H9 (cell line): ENCODE measurements at places on chromosomes 5 and 9. TPM values are rescaled to one million over a fixed set of nuclear protein-coding genes. Genes with fewer than 3 reads are reported as not detected.

GRCh38 chr5:108141676-108142075, 240.2 kb downstream of the FBXL17 start:
- no peak for DNase-seq

- no peak for DNase-seq
These were observed 243.9 kb downstream of the DNAH5 start for GRCh38 chr5:13700626-13701025.

GRCh38 chr9:107018861-107019545, 156.0 kb downstream of the ZNF462 start:
- no peak for DNase-seq

- no peak for DNase-seq
These were observed 479.5 kb upstream of the PAPPA start for GRCh38 chr9:115674091-115674490.

GRCh38 chr9:98575379-98576346, 133.1 kb downstream of the GABBR2 start:
- DNase-seq = no peak

DNA sequence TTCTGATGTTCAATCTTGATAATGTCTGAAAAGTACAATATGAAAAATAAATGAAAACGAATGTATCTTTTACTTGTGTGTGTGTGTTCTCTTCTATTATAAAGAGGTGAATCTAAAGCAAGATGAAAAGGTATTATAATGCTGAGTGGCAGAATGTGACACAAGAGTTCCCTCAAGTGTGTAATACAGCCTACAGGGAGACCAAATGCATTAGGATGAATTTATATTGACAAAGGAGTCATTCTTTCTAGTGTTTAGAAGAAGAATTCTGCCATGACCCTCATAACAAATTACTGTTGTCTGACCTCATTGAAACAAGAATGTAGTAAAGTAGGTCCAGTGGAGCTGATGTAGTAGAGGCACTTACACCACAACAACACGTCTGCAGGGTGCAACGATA, 1119.0 kb upstream of the CDH10 start:
- no peak for DNase-seq

DNA sequence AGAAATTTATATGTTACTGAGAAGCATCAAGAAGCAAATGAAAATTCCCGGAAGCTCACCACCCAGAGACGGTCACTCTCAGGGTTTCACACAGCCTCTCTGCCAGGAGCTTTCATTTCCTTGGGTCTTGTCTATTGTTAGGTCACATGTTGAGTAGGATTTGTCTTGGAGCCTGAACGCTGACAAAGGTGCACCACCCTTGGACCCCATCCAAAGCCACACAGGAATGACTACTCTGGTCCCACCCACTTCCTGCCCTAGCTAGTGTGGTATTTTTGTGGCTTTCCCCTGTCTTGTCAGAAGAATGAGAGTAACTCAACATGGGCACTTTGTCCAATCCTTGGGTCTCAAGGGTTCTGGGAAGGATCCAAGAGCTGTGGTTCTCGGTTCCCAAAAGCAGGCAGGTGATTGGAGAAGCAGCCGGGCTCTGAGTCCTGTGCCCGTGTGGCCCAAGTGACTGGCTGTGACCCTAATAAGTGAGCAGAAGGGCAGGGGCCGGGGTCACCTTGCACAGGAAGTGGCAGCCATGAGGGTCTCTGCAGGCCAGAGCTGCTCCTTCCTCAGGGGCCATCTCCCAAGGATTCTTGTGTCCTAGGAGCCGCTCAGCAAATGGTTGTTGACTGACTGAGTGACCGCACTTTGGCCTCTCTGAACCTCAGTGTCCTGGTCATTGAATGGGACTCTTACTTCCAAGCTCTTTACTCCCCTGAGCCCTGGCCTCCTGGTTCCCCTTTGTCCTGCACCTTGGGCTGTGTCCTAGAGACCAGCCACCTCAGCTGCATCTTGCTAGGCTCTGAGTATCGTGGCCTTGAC, 6.9 kb downstream of the FGD3 start:
- DNase-seq = no peak

GRCh38 chr5:115963566-115963965, 1.3 kb downstream of the LVRN start:
- DNase-seq = no peak

GRCh38 chr9:92122061-92122460, 6.8 kb upstream of the SPTLC1 start:
- no peak for DNase-seq

DNA sequence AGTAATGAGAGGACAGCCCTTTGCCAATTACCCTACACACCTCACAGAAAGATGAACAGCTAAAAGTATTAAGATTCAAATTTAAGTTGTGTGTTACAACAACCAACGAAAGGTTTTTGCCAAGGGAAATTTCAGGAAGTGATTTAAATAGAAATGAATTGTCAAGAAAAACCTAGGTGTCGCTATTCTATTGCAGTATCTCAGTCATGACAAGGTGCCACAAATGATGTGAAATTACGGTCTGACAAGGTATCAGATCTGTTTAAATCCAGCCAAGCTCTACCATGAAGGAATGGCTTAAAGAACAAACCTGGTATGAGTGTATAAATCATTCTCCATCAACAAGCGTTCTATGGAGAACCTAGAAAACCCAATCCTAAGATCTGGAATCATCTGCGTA, 189.7 kb downstream of the ATPSCKMT start:
- DNase-seq = no peak

DNA sequence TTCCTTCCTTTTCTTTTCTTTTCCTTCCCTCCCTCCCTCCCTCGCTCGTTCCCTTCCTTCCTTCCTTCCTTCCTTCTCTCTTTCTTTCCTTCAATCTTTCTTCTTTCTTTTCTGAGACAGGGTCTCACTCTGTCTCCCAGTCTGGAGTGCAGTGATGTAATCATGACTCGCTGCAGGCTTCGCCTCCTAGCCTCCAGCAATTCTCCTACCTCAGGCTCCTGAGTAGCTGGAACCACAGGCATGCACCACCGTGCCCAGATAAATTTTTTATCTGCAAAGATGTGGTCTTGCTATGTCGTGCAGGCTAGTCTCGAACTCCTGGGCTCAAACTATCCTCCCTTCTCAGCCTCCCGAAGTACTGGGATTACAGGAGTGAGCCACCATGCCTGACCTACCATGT, 81.4 kb downstream of the SPATA31C2 start:
- no peak for DNase-seq

DNA sequence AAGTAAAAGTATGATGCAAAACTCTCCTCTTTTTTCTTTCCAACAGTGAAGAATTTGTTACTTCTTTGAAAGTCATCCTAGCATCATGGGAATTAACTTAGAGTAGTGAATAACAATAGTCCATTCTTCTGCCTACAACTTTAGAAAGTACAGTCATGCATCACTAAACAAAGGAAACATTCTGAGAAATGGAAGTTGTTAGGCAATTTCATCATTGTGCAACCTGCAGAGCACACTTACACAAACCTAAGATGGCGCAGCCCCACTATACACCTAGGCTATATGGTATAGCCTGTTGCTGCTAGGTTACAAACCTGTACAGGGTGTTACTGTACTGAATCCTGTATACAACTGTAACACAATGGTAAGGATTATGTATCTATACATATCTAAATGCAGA, 1209.3 kb upstream of the C9orf72 start:
- no peak for DNase-seq

GRCh38 chr5:16787278-16787677, 148.8 kb downstream of the MYO10 start:
- no peak for DNase-seq

GRCh38 chr9:93684806-93685543, 108.6 kb downstream of the PHF2 start:
- peak; percentile 32 for DNase-seq

GRCh38 chr9:31848505-31849285, 535.7 kb upstream of the ACO1 start:
- DNase-seq = no peak

DNA sequence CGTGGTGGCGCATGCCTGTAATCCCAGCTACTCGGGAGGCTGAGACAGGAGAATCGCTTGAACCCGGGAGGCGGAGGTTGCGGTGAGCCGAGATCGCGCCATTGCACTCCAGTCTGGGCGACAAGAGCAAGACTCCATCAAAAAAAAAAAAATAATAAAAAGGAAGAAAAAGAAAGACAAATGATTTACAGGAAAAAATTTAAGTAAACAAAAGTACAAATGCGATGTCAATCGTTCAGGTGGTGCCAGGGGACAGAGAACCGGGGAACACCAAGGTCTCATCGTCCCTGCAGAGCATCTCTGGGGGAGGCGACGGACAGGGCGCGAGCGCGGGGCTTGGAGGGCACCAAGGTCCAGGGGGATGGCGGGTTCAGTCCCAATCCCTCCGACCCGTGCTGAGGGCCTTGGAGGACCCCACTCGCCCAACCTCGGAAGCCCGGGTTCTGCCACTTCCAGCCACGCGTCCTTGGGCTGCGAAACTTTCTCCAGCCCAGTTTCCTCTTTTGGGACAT, 607 bp upstream of the HNRNPAB start:
- DNase-seq = no peak

- no peak for DNase-seq
These were observed 26.6 kb downstream of the DEPDC1B start for GRCh38 chr5:60673334-60673733.

- no peak for DNase-seq
These were observed 20.0 kb upstream of the MLANA start for GRCh38 chr9:5870691-5871090.

DNA sequence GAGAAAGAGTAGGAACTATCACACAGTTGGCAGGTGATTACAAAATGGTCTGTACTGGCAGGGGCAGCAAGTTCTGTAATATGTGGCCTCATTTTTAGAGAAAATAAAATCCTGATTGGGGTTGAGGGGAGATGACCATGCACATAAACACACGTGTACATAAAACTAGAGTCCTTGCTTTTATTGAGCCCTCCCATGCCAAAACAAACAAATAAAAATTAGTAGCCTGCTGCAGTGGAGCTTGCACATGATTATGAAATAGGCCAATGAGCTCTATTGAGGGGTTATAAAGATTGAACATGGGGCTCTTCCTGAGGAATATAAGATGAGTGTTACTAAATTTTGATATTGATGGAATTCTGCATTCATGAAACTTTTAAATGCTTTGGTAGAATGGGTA, 248.4 kb downstream of the ELAVL2 start:
- no peak for DNase-seq

DNA sequence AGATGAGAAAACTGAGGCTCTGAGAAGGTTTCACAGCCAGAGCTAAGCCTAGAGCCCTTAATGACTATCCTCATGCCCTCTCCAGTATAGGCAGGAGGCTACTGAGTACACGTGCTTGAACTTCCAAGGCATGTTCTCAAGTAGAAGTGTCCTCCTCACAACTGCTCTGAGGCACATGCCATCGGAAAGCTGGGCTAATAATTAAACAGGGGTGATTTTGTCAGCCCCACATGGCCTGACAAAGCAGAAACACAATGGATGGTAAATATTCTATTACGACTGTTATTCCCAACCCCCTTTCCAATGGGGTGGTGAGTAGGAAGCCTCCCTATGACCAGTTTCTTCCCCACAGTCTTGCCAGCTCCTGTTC, 34.3 kb downstream of the KCNIP1 start:
- no peak for DNase-seq

DNA sequence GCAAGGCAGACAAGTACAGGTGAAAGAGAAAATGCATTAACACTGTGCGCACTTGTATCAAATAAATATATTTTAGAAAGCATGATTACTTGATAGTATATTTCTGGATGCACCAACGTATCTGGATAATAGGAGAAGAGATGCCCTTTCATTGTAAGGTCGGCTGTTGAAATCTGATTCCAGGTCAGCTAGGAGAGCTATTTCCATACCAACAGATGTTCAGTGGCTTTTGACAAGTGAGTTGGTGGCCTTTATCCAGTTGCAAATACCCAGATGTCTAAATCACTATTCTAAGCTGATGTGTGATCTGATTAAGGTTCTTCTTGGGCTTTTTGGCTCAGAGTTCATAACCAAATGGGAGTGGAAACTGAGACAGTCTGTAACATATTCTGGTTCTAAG, 128.2 kb upstream of the TBCA start:
- DNase-seq = no peak

GRCh38 chr9:135797507-135798262, 95.7 kb downstream of the KCNT1 start:
- peak; percentile 78 for DNase-seq

GRCh38 chr5:68730220-68730978, 363.4 kb upstream of the SLC30A5 start:
- DNase-seq = no peak

GRCh38 chr9:107789001-107789700, 299.6 kb upstream of the KLF4 start:
- DNase-seq = no peak

- DNase-seq = no peak
These were observed 54.6 kb downstream of the SUB1 start for GRCh38 chr5:32639943-32640342.

DNA sequence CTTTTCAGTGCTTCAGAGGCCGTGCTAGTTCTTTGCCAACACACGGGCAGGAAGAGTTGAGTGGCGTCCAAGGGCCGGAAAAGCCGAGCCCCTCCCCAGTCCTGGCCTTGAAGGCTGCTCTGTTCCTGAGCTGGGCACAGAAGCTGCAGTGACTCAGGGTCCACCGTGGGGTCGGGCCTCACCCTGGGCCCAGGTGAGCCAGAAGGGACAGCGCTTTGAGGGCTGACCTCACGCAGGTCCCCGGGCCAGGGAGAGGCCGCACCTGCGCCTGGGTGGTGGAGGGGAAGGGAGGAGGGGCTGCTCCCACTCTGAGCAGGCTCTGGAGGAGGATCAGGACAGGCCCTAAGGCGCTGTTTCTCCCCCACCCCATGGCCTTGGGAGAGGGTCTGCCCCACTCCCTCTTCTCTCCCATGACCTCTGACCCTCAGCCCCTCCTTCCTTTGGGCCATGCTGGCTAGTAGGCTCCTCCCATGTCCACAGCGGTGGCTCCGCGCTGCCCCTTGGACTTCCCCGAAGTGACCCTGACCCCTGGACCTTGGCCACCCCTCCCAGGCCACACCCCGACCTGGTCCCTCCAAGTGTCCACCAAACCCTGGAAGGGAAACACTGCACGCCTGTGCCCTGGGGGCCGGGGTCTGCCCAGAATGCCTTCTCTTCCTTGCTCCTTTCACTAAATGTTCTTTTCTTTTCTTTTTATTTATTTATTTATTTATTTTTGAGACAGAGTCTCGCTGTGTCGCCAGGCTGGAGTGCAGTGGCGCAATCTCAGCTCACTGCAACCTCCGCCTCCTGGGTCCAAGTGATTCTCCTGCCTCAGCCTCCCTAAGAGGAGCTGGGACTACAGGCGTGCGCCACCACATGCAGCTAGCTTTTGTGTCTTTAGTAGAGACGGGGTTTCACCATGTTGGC, 19.7 kb upstream of the SLC6A19 start:
- DNase-seq = no peak

Gene SLC34A3
- total RNA-seq = not detected in 2 replicates

Gene SHOC1
- not detected in 2 replicates for total RNA-seq

Gene FTMT
- not detected in 2 replicates for total RNA-seq

Gene ARSI
- 1.3 and 1.7 TPM in 2 replicates for total RNA-seq

Gene FOXD4L6
- total RNA-seq = 0.13 TPM in 1 of 2 replicates, not detected in the other

Gene IER5L
- total RNA-seq = 1.0 and 1.3 TPM in 2 replicates

Gene CCL28
- total RNA-seq = not detected in 2 replicates

Gene OTULINL
- 7.0 and 7.5 TPM in 2 replicates for total RNA-seq

Gene SV2C
- total RNA-seq = 0.02 and 0.09 TPM in 2 replicates

Gene PLCXD3
- not detected in 2 replicates for total RNA-seq

Gene GBGT1
- total RNA-seq = 9.3 TPM in 2 replicates

Gene IGFBPL1
- 37.7 and 37.9 TPM in 2 replicates for total RNA-seq

Gene TMOD1
- 0.72 and 0.98 TPM in 2 replicates for total RNA-seq
